Activated naive CD4-positive, alpha-beta T cell treated with anti-CD3 and anti-CD28 coated beads, Interleukin-2, amount 50 U/mL, for 16 hours (primary cell): ENCODE measurements at places on chromosomes 13 and 19.

- DNase-seq, result no peak
Observed at GRCh38 chr13:43071824-43072223, 48.4 kb downstream of the DNAJC15 start.

DNA sequence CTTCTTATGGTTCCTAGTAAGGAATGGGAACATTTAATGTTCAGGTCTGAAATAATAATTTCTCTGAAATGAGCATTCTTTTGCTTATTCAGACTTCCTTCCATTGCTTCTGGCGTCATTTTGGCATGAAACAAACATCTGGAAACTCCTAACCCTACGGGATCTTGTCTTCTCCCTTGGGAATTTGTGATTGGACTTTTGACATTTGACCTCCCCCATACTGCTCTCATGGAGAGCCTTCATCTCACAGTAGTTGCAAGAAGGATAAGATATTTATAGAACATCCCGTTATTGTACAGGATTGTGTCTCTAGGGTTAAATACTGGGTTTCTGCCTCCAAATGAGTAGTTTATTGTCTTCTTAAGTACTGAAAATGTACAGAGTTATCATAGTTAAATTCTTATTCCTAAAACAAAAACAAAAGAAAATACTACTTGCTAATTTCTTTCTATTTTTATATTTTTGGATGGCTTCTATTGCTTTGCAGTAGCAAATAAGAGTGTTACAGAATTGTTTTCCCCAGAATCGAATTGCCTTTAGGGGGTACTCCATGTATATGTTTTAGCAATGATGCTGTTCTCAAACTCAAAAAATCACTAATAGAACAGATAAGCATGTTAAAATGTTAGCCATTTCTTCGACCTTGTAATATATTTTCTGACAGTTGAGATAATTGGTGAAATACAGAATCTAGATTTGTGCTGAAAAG, 366.8 kb downstream of the DLEU7 start:
- DNase-seq, result no peak

- DNase-seq, result no peak
Observed at GRCh38 chr13:111508164-111508870, 187.9 kb downstream of the TEX29 start.

DNA sequence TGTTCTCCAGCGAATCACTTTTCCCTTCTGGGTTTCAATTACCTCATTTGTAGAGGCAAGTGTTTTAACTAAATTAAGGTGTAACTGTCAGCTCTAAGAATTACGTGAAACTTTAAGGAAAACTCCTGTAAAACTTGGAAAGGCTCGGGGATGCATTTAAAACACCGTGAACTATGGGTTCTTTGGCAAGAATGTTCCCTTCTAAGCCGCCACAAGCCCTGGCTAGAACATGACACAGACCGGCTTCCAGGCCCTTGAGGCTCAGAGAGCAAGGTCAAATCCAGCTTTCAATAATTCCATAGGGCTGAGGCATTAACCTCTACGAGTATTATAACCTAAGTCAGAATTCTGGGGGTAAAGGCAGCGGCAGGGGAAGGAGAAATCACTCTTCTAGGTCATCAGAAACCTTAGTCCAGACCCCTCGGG, 685 bp downstream of the VWA8 start:
- no peak for DNase-seq

DNA sequence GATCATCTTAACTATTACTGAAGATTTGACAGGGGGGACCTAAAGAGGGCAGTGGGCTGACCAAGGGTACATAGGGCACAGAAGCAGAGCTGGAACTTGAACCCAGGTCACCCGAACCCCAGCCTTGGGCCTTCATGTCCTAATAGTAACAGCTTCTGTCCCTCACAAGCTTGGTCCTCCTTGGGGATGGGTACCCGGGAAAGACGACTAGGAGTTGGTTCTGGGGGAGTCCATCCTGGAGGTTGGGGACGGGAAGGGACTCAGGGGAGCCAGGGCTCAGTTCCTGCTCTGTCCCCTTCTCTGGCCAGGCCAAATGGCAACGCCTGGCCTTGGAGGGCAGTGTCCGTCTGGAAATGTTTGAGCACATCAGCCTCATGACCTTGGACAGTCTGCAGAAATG, 39.6 kb upstream of the CYP4F8 start:
- DNase-seq, result no peak

- DNase-seq, result no peak
Observed at GRCh38 chr19:51798062-51798461, 3.1 kb downstream of the FPR3 start.

DNA sequence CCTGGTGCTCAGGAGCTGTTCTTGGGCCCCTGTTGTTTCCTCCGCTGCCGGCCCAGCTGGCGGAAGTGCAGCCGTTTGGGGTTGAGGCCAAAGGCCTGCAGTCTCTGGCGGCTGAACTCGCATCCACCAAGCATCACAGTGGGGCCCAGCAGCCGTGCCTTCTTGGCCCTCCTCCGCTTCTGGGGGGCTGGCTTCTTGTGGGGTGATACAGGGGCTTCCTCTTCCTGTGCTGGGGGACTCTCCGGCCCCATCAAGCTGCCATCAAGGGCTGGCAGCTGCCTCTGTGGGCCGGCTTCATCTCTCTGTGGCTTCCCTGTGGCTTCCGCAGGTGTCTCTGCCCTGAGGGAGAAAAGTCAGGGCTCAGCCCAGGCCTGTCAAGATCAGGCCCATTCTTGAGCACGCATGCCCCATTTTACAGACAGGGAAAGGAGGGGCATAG, 10.3 kb downstream of the ATG4D start:
- no peak for DNase-seq

GRCh38 chr13:93740334-93740733, 513.7 kb downstream of the GPC6 start:
- DNase-seq, result no peak

DNA sequence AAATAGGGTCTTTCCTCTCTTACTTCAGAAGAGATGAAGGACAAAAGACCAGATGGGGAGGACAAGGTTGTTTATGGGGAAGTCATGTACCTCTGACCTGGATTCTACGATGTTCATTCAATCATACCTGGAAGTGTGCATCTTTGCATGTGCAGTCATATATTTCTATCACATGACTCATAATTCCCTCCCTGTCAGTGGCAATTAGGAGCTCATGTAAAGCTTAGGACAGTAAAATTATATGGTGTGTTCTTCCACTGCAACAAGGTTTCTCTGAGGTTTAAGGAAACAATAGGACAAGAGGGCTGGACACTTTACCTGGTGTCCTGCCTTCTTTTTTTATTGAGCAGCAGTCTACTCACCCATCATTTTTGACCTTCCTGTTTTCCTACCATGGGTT, 19.8 kb downstream of the CEACAM7 start:
- DNase-seq, result no peak

- no peak for DNase-seq
Observed at GRCh38 chr13:80340651-80341100, 250 bp downstream of the SPRY2 start.

- DNase-seq, result no peak
Observed at GRCh38 chr13:102970542-102970941, 95.7 kb downstream of the SLC10A2 start.

- DNase-seq, result no peak
Observed at GRCh38 chr19:39413272-39413910, 922 bp downstream of the PLEKHG2 start.

DNA sequence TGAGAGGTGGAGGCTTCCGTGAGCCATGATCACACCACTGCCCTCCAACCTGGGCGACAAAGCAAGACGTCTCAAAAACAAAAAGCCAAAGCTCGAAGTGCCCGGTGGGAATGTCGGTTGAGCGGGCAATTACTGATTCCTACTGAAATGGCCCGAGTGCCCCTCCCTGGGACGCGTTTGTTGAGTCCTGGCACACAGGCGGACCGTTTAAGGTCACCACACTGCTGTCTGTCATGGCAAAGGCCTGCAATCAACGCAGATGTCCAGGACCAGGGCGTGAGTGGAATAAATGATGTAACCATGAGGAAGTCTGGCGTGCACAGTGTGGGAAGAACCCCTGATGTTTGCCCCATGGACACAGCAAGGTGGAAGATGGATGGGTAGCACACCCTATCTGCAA, 19.2 kb upstream of the C2CD4C start:
- no peak for DNase-seq

GRCh38 chr13:41678249-41678648, 220.9 kb downstream of the RGCC start:
- DNase-seq, result no peak

GRCh38 chr19:38035515-38036495, 128.8 kb downstream of the SIPA1L3 start:
- no peak for DNase-seq

DNA sequence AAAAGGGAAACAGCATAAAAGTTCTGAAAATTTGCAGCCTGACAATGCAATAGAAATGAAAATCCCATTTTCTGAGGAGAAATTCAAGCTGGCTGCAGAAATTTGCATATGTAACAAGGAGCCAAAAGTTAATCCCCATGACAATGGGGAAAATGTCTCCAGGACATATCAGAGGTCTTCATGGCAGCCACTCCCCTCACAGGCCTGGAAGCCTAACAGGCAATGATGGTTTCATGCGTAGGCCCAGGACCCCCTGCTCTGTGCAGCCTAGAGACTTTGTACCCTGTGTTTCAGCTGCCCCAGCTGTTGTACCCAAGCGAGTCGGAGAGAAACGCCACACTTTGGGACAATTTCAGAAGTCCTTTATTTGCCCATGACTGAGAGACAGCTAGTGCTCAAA, 701.3 kb upstream of the KLHL1 start:
- DNase-seq, result no peak

- DNase-seq, result no peak
Observed at GRCh38 chr13:31610270-31610998, 128.9 kb upstream of the RXFP2 start.

GRCh38 chr13:33859691-33860303, 41.8 kb downstream of the RFC3 start:
- DNase-seq, result no peak

GRCh38 chr19:7883105-7883504, 5.2 kb upstream of the LRRC8E start:
- DNase-seq, result no peak

- no peak for DNase-seq
Observed at GRCh38 chr19:28497137-28497536, 715.8 kb downstream of the UQCRFS1 start.

- no peak for DNase-seq
Observed at GRCh38 chr13:64160479-64160878, 2744.8 kb upstream of the PCDH20 start.

- no peak for DNase-seq
Observed at GRCh38 chr13:109012115-109012514, 382.7 kb downstream of the MYO16 start.

GRCh38 chr13:67229481-67230403, at the start of gene PCDH9:
PCDH9 (minus strand) TSS chr13:67230336; CDS start chr13:67228440, 1,896 bp downstream.
- DNase-seq, result no peak

DNA sequence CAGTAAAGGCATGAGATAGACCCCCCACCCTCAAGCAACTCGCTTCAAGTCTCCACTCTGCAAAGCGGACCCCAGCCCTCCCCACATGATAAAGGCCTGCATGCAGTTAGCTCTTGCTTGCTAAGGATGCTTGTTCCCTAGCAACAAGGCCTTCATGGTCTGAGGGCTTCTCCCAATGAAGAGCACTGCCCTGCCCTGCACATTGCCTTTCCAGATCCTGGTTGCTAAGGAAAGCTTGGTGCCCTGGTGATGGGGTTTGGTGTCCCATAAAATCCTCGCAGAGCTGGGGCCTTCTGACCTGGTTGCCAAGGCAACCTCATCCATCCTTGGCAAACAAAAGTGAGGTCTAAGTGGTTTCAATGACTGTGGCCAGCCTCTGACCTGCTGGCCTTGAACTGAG, 6.0 kb downstream of the DBP start:
- DNase-seq, result no peak

GRCh38 chr13:85564598-85564997, 234.6 kb downstream of the SLITRK6 start:
- no peak for DNase-seq
